Skeletal muscle tissue (tissue), 5 donors: ENCODE measurements at places on chromosomes 2 and 18. TPM values are rescaled to one million over a fixed set of nuclear protein-coding genes. Genes with fewer than 3 reads are reported as not detected.

G6PC2 gene
- total RNA-seq, result 1.0 TPM

ASB18 gene
- 3.1 TPM for total RNA-seq

DUSP19 gene
- 2.1 TPM for total RNA-seq

COL6A3 gene
- 365 TPM for total RNA-seq

ZNF397 gene
- 18.3 TPM for total RNA-seq

MC4R gene
- 0.52 TPM for total RNA-seq
